ENCODE measurements at places on chromosomes 2 and 18.

GRCh38 chr2:106344302-106344701 is 123.9 kb downstream of the RGPD3 start:
- DNase-seq, result no peak

DNA sequence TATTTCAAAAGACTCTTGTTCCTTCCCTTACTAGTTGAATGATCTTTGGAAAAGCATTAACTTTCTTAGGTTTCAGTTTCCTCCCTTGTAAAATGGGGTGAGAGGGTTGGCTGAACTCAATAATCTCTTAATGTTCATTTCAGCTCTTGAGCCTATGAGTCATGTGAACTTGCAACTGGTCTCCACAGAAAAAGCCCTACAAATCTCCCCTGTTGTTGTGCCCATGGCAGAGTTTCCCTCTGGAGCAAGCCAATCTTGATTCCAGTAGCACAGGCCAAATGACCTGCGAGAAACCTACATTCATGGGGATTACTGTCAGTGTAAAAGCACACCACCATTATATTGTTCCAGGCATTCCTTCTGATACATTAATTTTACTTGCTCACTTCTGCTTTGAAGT is 388.9 kb downstream of the ALK start:
- DNase-seq, result no peak

- no peak for DNase-seq
Measured at GRCh38 chr18:3463051-3463450, 13.1 kb downstream of the TGIF1 start.

DNA sequence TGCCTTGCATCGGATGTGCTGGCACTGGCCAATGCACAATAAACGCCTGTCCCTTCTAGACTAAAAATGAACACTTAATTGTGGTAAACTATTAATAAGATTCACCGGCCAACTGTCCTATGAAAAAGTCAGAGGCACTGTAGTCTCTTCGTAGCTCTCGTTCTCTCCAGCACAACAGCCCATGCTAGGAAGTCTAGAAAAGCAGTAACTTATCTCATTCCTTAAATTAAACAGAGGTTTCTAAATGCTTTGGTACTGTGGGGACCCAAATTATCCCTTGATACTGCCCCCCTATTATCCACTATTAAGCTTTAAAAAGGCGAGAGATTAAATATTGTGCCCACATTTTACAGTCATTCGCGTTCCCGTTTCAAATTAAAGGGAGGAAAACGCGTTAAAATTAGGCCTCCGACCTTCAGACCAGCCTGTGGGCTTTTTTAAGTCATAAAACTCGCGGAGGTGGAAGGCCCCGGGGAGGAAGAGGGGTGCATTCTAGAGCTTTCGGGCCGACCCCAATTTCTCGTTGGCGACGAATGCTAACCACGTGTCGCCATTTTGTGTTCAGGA is 1.5 kb upstream of the PCBP1 start:
- DNase-seq, result no peak

- DNase-seq, result no peak
Measured at GRCh38 chr2:211387734-211388133, 831.3 kb downstream of the CPS1 start.

GRCh38 chr18:31876707-31877106 is 66.2 kb downstream of the TRAPPC8 start:
- no peak for DNase-seq

GRCh38 chr2:121536347-121536746 is 5.7 kb downstream of the RNU4ATAC start:
- DNase-seq, result no peak

- no peak for DNase-seq
Measured at GRCh38 chr2:165561516-165561915, 92.0 kb downstream of the CSRNP3 start.

DNA sequence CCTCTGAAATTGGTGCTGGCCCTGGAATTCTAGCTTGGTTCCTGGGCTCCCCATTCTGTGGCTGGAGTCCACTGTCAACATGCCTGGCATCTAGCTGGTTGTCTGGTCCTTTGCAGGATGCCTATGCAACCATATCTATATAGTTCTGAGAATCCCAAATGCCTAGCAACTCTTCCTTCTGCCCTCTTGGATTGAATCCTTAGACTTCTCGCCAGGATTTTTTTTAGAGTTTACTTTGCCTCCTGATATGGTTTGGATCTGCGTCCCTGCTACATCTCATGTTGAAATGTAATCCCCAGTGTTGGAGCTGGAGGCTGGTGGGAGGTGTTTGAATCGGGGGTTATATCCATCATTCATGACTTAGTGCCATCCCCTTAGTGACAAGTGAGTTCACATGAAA is 65.0 kb upstream of the LYPD1 start:
- DNase-seq, result no peak

DNA sequence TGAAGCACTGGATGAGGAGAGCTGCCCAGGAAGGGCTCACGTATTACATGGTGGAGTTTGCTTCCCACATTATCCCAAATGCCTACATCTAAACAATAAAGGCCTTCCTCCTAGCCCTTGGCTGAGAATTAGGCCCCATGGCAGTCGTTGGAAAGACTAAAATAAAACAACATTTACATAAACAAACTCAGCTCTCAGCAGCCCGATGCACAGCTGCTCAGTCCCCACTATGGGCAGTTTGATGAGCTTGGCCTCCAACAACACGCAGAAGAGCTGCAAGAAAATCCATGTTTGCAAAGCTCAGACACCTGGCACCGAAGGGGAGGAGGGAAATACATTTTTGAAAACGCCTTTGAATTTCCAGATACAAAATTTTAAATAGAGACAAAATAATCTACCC is 352.4 kb downstream of the EIPR1 start:
- DNase-seq, result no peak

GRCh38 chr2:105765415-105766299 is 20.9 kb downstream of the NCK2 start:
- DNase-seq, result no peak

GRCh38 chr18:1296237-1296636 is 391.6 kb downstream of the ADCYAP1 start:
- no peak for DNase-seq

- no peak for DNase-seq
Measured at GRCh38 chr18:46054956-46055837, 16.9 kb downstream of the PSTPIP2 start.

GRCh38 chr2:44139741-44140140 is 28.9 kb upstream of the PPM1B start:
- DNase-seq, result no peak

DNA sequence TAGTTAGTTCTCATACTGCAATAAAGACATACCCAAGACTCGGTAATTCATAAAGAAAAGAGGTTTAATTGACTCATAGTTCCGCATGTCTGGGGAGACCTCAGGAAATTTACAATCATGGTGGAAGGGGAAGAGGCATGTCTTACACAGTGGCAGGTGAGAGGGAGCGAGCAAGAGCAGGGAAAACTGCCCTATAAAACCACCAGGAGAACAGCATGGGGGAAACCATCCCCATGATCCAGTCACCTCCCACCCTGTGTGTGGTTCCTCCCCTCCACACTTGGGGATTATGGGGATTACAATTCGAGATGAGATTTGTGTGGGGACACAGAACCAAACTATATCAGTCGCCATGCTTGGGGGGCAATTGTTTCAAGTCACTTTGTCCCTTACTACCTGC is 1.1 kb upstream of the SSB start:
- no peak for DNase-seq

DNA sequence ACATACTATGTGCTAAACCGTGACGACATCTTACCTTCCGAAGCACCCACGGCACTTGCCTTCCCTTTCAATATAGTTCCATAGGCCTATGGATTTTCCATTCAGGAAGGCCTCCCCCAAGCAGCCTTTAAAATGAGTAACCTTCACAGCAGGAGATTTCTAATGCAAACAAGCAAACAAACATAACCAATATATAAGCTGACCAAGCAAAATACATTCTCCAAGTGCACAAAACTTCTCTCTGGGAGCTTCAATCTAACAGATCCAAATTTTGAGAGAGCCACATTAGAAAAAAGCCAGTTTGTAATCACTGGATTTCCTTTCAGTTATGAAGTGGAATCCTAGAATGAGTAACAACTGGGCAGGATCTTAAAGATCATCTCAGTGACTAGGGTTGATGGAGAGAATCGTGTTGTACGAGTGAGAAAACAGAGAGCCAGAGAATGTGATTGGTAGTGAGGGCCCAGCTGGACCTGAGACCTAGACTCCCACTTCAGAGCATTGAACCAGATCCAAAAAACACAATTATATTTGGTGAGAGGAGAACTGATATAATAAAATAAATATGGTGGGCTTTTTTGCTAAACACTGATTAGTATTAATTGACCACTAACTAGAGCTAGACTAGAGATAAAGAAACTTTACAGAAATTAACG is 145.6 kb downstream of the LAMA1 start:
- no peak for DNase-seq

DNA sequence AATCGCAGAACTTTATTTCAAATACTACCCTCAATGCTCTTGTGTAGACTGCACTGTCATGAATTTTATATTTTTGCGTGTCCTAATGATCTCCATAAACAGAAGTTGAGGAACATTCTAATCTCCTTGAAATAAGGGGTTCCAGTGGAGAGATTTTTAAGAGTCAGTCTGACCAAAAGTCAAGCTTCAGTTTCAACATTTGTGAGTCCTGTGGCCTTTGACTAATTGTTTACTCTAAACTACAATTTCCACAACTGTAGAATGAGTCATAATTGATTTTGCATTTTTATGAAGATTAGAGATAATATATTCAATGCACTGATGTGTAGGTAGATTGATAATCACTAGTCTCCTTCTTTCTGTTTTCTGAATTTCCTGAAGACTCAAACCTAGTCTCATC is 720.3 kb upstream of the ID2 start:
- DNase-seq, result no peak

DNA sequence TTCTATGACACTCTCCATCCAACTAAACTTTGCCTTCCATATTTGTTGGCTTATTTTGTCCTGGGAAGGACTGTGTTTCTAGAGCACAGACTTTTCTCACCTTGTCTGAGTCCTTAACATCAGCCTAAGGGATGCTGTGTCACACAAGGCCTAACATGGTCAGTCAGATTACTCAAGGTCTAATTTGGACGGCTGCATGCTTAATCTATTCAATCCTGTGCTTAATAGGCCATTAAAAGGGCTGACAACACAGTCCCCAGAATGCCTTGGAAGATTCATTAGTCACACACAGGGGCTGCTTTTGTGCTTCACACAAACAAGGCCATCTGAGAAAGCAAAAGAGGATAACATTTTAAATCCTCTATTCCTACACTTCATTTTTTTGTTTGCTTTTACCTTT is 84.0 kb downstream of the DYNAP start:
- DNase-seq, result no peak

GRCh38 chr2:7673853-7674252 is 756.6 kb downstream of the RNF144A start:
- DNase-seq, result no peak

DNA sequence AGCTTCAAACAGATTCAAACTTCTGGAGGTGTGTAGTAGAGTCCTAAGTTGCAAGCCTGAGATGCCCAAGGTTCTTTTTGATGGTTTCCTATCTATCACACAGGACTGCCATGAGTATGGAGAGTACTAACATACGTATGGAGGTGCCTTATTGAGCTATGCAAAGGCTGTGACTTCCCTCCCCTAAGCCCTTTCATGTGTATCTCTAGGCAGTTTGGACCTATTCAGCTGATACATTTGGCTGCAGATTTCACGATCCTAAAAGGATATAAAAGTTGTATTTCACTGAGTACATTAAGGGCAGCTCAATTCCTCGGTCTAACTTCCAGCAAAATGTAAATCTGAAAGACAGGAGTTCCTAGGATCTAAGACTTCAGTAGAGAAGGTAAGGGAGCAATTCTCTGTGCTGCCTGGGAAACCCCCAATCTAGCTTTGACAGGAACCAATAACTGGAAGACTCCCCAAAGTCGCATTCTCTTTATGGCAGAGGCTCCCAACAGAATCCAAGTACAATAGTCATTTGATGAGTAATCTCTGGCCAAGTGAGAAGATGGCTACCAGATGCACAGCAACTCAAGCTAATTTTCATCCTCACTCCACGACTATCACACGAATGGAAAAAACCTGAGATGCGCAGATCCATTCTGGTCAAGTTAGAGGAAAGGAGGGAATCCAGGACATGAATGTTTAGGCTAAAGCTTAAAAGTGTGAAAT is 83.8 kb downstream of the ATL2 start:
- DNase-seq, result no peak

DNA sequence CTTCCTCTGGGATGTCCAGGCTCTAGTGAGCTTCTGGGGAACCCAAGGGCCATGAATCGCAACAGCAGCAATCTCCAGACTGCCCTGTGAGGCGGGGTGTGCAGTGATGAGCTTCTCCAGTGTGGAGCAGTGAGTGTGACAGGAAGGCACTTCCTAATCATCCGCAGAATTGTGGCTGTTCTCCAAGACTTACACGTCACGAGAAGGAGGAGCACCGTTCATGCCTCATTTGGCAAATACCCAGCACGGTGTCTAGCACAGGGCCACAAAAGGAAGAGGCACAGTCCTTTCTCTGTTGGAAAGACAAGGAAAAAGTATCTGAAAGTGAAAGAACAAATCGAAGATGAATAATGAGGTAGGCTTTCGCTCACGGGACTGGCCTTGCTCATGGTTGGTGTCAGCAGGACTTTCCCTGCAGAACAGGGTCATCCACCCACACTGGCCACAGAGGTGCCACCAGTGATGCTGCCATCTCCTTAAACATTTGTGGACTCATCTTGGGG is 125.1 kb upstream of the HAAO start:
- DNase-seq, result no peak

DNA sequence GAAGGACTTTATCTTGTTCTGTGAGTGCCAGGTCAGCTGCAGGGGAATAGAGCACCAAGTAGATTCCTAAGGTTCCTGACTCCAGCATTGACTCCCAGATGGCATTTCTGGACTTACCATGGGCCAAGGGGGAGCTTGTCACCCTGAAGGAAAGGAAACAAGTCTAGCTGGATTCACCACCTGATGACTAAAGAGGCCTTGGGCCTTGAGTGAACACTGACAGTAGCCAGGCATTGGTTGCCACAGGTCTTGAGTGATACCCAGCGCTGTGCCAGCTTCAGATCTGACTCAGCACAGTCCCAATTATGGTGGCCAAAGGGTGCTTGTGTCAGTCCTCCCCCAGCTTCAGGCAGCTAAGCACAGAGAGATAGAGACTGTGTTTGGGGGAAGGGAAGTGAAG is 40.1 kb upstream of the CAPN13 start:
- no peak for DNase-seq

- DNase-seq, result no peak
Measured at GRCh38 chr2:38077431-38077769, 1.4 kb upstream of the CYP1B1 start.

DNA sequence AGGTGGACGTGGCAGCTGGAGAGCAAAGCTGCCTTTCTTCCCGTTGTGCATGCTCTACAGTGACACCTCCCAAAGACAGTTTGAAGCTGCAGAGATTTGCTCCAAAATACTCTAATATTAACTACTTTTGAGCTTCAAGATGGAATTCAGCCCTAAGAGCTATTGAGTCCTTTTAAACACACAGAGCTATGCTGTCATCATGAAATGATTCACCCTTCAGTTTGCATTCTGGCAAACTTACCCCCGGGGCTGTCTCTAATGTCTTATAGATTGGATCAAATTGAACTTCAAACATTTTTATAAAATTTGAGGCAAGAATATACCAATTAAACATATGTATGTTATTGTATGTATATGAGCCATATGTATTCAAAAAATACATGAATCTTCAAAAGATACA is 110.7 kb upstream of the EFEMP1 start:
- no peak for DNase-seq

- no peak for DNase-seq
Measured at GRCh38 chr18:72283148-72283925, 260.8 kb downstream of the CBLN2 start.

- DNase-seq, result no peak
Measured at GRCh38 chr2:230060672-230061293, 7.9 kb downstream of the SLC16A14 start.

- DNase-seq, result no peak
Measured at GRCh38 chr18:74571895-74572680, 25.6 kb upstream of the ZNF407 start.

- DNase-seq, result no peak
Measured at GRCh38 chr18:332721-333510, 65.1 kb upstream of the THOC1 start.

Data from esophagus squamous epithelium (tissue), 5 donors.